MV-4-11 (cell line): ENCODE measurements at places on chromosomes 1 and 21.

DNA sequence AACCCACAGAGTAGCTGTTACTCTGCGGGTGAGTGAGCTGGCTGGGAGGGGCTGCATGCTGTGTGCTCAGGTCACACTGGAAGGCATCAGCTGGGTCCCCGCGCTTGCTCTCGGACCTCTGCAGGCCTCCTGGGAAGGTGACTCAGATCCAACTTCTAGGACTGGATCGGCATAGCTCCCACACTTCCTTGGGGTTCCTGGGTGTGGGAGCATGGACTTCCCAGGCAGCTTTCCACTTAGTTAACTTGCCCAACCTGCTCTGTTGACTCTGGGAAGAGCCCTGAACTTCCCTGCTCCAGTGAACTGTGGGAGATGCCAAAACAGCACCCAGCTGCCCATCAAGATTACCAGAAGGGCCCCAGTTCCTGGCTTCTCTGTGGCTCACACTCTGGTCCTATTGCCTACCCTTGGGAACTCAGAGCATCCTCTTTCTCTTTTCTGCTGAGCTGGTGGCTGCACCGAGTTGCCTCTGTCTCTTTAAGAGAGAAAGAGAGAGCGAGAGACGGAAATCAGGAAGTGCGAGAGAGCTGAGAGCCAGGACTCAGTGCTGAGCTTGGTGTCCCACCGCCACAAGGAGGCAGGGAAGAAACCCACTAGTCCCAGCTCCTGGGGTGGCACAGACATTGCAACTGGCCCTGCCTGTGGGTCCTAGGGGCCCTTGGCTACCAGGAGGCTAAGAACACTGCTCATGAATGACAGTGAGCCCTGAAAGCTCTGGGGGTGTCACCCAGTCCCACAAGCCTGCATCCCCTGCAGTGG lies at the start of gene IKBKE:
Gene IKBKE (plus strand): TSS at position 544 of the 759 bp plus-strand sequence. CDS start 2,752 bp downstream, outside the sequence.
- DNase-seq: peak; percentile 97

- peak; percentile 61 for DNase-seq
These were observed 26.8 kb downstream of the TMEM201 start for GRCh38 chr1:9615316-9616063.

GRCh38 chr1:217369271-217369981 lies 261.5 kb downstream of the GPATCH2 start:
- no peak for DNase-seq

DNA sequence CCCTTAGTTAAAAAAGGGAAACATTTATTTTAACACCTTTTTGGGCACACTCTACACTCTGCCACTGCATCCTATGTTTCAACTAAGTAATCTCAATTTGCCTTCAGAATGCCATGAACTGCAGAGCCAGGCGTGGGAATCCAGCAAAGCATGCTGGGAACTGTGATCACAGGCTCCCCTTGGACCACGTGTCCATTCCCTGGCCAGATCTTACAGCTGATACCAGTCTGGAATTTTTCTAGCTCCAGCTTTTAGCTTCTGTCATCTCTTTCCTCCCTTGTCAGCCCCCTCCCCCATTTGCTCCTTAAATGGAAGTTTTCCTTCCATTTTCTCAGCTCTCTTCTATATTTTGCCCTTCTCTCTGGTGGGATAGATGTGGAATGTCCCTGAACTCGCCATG lies 29.4 kb downstream of the RCSD1 start:
- no peak for DNase-seq

GRCh38 chr1:89037186-89037585 lies 14.5 kb upstream of the GBP3 start:
- peak; percentile 54 for DNase-seq

DNA sequence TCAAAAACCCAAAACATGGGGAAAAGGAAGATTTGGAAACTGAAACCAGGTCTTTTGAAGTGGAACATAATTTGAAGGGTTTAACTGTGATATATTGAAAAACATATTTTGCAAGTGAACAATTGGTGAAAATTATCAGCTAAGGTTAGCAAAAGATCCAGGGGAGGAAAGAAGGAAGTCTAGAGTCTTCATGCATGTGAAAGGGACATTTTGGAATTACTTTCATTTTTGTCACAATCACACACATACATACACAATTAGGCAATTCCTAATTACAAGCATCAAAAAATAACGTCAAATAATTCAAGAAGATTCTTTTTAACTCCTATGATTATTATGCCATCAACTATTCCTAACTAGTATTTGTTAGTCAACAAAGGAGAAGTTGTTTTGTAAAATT lies 64.7 kb upstream of the NFIA start:
- no peak for DNase-seq

GRCh38 chr21:45263534-45263933 lies 24.2 kb downstream of the POFUT2 start:
- DNase-seq: no peak
